ENCODE measurements at places on chromosomes 12 and 14.

- DNase-seq = no peak
Observed at GRCh38 chr12:14999695-15000365, 27.0 kb downstream of the PDE6H start.

DNA sequence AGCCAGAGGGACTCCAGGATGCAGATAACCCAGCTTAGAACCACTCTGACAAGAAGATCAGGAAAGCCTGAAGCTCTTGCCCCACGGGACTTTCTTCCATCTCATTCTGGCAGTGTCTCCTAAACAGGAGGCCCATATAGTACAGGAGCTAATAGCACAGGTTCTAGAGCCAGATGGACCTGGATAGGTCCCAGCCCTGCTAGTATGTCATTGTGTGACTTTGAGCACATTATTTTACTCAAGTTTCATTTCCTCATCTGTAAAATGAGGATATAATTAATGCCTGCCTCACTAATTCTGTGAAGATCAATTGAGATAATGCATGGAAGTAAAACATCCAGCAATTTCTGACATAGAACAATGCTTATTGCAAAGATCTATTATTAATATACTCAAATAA is 66.5 kb upstream of the GZMB start:
- DNase-seq = no peak

DNA sequence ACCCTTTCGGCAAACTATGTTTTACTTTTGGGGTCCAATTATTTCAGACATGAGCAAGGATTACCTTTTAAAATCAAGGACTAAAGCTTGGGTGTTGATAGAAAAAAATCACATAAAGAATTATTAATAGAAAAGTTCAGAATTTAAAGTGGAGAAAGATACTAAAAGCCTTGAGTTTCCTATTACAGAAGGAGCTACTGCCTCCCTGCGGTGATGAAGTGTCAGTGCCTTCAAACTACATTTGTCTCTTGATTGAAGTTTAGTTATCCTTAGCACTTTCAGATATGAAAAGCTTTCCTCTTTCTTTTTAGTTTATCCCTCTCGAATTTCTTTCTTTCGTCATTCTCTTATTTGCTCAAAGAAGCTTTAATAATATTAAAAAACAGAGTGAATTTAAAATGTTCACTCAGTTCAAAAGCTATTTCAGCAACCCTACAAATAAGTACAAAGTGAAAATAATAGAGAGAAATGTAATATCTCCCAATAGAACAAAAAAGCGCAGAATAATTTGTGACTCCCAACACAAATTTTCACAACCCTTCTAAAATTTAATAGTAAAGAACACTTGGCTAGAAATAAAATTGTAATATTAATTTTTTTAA is 87.6 kb downstream of the SEC23A start:
- DNase-seq = no peak

DNA sequence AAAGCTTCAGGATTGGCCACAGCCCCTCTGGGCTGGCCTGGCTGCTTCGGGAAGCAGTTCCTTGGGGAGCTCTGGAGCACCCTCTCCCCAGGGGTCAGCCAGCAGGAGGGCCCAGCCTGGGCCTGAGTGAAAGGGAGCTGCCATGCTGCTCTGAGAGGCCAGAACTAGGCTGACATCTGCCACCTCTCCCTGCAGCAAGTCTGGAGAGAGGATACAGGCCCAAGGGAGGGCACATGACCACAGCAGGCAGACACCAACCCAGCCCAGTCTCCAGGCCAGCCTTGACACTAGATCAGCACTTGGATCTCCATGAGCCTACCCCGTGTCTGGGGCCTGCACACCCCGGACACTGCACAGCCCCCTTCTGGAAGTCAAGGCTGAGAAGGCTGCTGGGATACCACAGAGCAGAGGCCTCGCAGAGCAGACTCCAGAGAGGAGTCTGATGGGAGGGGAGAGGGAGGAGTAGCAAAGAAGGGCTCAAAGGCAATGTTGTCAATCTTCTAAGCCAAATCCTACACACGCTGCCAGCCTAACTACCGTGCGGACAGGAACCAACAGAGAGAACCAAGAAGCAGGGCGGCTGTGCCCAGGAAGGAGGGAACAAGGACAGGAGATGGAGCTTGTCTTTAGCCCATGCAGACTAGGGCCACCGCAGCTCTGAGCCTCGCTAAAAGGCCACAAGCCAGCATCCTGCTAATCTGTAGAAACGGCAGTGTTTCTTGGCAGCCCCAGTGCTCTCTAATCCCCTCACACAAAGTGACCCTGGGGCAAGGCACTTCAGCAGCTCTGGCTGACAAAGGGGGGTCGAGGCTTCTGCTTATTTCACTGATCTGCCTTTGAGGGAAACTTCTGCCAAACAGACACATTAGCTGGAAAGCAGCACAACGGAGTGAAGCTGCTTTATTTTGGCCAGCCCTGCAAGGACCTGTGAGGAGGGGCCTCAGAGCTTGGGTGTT is 12.9 kb downstream of the COL2A1 start:
- no peak for DNase-seq

- no peak for DNase-seq
Observed at GRCh38 chr14:90986510-90986909, 73.9 kb downstream of the RPS6KA5 start.

GRCh38 chr14:96629082-96629481 is 126.9 kb downstream of the PAPOLA start:
- no peak for DNase-seq

DNA sequence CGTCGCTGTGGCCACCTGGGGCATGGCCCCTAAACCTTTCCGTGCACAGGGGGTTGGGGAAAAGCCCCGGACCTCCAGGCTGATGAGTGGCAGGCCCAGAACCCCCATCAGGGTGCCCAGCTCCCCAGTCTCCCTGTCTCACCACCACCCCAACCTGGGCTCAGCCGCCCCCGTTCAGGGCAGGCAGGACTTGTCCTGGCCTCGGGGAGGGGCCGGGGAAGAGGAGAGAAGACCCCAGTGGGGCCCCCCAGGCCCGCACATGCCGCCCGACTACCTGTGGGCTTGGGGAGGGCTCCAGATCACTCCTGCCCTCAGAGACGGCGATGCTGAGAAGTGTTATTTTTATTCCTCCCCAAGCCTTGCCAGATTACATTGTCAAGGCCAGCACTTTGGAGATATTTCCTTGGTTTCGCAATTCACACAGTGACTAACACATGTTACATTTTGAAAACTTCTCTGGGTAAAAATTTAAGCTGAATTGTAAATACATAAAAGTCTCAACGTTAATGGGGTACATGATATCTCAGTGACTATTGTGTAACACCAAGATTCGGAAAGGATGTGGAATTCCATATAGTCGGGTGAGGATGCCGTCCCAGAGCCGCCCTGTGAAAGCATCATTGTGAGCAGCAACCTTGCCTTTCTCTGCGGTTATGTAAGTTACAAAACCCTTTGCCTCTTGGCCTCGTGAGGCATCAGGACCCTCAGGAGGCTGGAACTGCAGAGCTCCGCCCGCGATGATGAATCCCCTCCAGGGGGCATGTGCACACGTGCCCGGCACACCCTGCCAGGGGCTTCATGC is 85.6 kb upstream of the DIO3 start:
- DNase-seq = no peak

DNA sequence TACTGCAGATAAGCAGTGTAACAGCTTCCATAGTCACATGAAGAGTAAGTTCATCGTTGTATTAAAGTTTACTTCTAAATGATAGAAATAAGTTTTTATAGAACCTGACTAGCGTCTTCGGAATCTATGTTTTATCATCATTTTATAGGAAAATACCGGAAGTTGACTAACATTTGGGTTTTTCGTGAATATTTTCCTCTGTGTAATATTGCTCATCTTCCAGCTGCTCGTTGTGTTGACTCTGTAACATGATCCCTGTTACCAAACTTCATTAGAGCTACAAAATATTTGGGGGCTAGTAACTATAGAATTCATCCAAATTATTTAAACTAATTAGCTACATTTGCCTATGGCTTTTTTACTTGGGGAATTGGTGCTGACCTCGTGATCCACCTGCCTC is 37.2 kb downstream of the DDX51 start:
- DNase-seq = no peak

DNA sequence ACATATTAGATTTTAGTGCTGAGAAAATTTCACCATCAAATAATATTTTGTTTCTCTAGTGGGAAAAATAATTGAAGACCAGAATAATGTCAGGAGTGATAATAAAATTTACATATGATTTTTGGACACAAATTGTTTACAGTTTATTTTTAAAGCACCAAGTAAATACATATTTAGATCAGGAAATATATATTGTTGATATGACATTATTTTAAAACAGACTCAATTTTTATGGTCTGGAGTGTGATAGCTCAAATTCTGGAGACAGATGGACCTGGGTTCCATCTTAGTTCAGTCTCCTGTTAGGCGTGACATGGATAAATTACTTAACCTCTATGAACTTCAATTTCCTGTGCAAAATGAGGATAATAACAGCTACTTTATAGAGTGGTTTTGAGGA is 135.4 kb downstream of the TPH2 start:
- no peak for DNase-seq

GRCh38 chr12:7146906-7147305 is 16.7 kb downstream of the CLSTN3 start:
- DNase-seq = no peak

- DNase-seq = no peak
Observed at GRCh38 chr12:111033281-111034082, 113.1 kb upstream of the MYL2 start.

- DNase-seq = no peak
Observed at GRCh38 chr14:87989956-87990299, 3.1 kb downstream of the GALC start.

GRCh38 chr14:79740066-79740601 is 471.2 kb downstream of the DIO2 start:
- no peak for DNase-seq

GRCh38 chr12:66111605-66112004 is 18.9 kb downstream of the LLPH start:
- DNase-seq = no peak

GRCh38 chr14:74141703-74142102 is 56.9 kb downstream of the LIN52 start:
- DNase-seq = no peak

GRCh38 chr14:32821964-32822653 is 116.6 kb upstream of the NPAS3 start:
- DNase-seq = no peak

- no peak for DNase-seq
Observed at GRCh38 chr12:116062698-116063097, 214.8 kb downstream of the MED13L start.

GRCh38 chr12:117498256-117498655 is 136.8 kb upstream of the NOS1 start:
- no peak for DNase-seq

- DNase-seq = no peak
Observed at GRCh38 chr14:102500158-102500662, 9.4 kb downstream of the ANKRD9 start.

GRCh38 chr12:56898938-56899337 is 35.3 kb downstream of the SDR9C7 start:
- DNase-seq = no peak

GRCh38 chr12:116009805-116010204 is 267.7 kb downstream of the MED13L start:
- DNase-seq = no peak

DNA sequence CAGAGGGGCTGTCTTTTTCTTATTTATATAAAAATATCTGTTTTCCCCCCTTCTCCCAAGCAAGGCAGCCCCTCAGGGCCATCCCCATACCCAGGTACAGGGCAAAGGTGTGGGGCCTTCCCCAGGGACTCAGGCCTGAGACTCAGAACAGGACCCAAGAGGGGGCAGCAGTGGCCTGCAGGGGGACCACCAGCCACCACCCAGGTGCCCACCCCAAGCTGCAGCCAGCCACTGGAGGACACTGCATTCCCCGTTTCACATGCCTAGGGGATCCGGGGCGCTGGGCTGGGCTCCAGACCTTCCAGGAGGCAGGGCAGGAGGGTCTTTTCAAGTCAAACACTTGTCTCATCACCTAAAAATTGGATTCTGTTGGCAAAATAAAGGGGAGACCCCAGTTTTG is 83.3 kb downstream of the SCARB1 start:
- no peak for DNase-seq

DNA sequence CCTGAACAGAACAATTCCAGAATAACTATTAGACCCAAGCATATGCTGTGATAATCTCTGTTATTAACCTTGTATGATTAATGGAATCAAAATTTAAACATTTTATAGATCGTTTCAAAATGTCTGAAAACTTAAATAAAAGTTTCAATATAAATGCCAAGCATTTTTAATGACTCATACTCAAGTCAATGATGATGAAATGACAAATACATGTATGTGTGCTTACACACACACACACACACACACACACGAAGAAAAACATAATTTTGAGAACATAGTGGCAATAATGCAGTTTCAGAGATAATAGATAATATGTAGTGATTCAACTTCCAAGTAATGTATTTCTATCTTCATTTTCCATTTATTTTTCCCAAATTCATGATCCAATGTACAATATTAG is 384.9 kb upstream of the FOXG1 start:
- DNase-seq = no peak

DNA sequence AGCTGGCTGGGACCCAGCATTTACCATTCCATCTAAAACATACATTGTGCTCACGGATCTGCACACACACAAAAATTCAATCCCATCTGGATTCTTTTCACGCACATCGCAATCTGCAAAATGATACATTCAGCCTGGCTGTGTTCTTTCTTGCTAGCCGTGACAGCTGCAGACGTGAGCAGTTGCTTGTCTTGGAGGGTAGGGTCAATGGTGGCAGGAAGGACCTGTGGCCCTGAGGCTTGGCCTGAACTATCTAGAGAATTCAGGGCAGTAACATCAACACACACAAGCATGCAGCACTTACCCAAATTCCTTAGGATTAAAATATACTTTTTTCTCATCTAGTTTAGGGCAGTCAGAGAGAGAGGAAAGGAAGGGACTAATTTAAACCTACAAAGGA is 72.0 kb downstream of the DICER1 start:
- no peak for DNase-seq

DNA sequence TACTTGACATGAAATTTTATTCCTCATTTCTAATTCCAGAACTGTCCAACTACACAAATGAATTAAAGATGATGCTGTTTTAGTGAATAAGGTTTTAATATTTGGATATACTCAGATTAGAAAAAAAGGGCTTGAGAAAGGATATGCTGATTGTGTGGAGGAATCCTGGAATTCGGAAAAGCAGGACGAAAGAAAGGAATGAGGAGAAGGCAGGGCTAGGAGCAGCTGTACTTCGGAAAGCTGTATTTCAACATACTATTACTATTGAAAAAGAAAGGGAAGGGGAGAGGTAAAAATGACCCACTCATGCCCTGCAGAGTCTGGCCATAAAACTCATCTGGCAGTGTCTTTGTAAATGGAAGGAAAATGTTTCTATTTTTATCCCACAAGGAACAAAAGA is 63.1 kb upstream of the PLBD1 start:
- DNase-seq = no peak
